ENCODE measurements at places on chromosomes 6 and 20.

DNA sequence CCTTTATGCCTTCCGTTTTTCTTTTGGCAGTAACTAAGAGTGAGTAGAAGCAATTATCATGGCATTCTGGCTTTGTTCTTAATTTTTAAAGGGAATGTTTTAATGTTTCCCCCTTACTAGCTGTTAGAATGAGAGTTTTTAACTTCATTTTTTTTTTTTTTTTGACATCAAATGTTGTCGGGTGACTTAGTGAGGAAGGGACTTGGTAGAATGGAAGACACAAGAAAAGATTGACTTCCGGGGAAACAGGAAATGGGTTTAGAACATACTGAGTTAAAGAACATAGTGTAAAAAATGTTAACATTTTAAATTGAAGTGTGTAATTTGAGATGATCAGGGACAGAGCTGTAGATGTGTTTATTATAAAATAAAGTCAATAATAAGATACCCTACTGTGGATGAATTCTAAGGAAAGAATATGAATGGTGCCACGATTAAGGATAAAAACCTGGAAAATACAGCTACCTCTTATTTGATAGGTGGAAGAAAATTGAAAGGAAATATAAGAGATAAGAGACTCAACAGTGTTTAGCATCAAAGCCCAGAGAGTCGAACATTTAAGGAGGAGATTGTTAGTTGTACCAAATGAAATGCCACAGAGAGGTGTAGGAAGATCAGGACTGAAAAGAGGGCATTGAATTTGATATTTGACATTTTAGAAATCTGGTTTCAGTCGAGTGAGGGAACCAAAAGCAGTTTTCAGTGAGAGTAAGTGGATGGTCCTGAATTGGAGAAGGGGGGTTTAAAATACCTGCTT lies 9.4 kb downstream of the HSF2 start:
- DNase-seq, result no peak

DNA sequence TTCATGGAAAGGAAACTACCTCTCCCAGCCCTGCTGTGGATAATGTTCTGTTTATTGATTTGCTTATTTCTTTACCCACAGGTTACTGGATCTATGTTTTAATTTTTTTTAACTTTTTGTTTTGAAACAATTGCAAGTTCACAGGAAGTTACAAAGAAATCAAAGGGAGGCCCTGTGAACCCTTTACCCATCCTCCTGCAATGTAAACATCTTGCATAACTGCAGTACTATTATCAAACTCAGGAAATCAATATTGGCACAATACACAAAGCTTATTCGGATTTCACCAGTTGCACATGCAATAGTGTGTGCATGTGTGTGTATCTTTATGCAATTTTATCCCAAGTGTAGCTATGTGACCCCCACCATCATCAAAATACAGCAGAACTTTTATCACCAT lies 398.0 kb downstream of the BTBD3 start:
- DNase-seq, result no peak

GRCh38 chr6:118808793-118809638 lies 84.9 kb upstream of the ASF1A start:
- no peak for DNase-seq

- DNase-seq, result no peak
These were observed 3.5 kb downstream of the FOXS1 start for GRCh38 chr20:31841928-31842327.

GRCh38 chr20:54822386-54822785 lies 347.0 kb downstream of the DOK5 start:
- no peak for DNase-seq

- DNase-seq, result no peak
These were observed 25.9 kb upstream of the PPP1R3G start for GRCh38 chr6:5059036-5059896.

GRCh38 chr6:44067173-44068139 lies 59.8 kb downstream of the MRPL14 start:
- DNase-seq, result no peak

GRCh38 chr6:1496836-1497760 lies 107.7 kb downstream of the FOXF2 start:
- DNase-seq, result no peak

- DNase-seq, result no peak
These were observed 9.6 kb downstream of the KCNS1 start for GRCh38 chr20:45091366-45091765.

DNA sequence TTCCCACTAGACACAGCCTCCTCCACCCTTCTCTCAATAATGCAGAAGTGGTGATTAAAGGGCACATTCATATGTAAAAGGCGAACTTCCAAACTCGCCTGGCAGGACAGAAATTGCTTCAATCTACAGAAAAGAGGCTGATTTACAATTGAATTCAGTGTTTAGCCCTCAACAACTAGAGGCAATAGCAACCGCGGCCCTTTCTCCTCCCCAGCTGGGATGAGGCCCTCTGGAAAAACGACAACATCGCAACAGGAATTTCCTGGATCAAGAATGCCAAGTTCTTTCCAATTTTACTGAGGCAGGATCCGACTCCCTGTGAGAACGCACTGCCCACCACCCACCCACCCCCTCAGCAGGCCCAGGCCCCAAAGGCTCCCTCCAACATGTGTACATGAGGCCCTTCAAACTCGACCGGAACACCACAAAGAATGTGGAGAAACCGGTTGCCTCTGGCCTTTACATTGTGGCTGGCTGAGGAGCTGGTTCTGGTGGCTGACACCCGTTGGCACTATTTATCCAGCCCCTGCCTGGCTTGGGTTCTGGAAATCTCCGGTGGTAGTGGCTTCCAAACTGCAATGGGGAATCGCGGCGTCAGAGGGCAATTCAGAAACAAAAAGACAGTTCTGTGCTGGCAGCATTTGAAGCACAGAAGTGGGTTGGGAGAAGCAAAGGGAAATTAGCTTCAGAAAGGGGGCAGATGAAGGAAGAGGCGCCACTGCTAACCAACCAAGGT lies 36.8 kb downstream of the ZMYND8 start:
- DNase-seq, result no peak

GRCh38 chr20:43960231-43960630 lies 45.6 kb downstream of the TOX2 start:
- no peak for DNase-seq

GRCh38 chr6:25217829-25218228 lies 61.3 kb upstream of the CARMIL1 start:
- DNase-seq, result no peak

GRCh38 chr6:160986851-160987250 lies 4.7 kb upstream of the MAP3K4 start:
- no peak for DNase-seq

DNA sequence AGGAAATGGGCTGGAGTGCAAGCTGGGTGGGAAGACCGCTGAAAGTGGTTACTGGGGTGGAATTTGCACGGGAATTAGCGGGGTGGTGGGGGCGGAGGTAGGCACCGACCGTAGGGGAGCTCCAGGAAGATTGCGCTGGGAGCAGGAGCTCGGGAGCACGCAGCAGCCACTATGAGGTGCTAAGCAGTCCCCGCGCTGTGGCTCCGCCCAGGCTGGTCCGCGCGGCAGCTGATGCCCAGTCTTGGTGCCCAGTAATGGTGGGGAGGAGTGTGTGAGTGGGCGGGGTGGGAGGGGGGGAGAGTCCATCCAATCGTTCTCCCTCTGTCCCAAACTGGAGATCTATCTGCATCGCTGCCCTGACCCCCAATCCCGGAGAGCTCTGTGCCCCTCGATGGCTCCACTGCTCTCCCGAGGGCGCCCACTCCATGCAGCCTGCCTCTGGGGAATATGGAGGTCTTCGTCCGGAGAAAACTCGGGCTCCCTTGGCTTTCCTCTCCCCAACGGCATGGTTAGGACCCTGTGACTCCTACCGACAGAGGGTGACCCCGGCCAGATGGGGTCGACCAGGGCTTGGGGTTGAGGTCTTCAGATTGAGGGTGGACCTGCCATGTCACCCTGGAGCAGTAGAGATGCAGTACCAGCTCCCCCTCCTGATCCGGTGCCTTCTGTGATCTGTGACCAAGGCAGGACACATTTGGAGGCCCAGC lies 5.3 kb downstream of the TP53TG5 start:
- DNase-seq, result no peak

DNA sequence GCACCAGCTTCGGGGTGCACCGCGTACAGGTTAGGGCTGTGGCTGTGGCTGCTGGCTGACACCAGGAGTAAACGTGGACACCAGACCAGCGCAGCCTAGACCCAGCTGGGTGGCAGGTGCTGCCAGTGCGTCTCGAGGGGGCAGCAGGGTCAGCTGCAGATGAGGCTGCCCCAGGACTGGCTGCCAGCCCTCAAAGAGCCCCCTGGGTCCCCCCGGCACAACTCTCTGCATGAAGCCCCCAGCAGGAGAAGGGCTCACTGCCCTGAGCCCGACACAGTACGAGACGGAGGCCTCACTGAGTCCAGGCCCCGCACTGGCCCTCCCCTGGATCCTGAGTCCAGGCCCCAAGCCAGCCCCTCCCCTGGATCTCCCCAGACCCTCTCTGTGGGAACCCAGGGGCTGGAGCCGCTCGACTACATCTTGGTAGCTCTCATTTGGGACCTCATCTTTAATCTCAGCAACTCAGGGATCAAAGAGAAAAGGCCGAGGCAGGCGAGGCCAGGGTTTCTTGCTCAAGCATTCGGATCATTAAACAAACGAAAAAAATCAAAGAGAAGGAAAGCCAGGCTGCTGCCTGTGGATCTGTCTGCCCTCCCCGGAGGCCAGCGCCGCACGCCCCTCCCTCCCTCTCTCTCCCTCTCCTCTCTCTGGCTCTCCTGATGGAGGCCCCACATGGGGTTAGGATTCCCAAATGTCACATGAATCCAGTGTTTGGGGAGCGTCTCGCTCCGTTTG lies 7.0 kb upstream of the NKAIN4 start:
- DNase-seq, result no peak

DNA sequence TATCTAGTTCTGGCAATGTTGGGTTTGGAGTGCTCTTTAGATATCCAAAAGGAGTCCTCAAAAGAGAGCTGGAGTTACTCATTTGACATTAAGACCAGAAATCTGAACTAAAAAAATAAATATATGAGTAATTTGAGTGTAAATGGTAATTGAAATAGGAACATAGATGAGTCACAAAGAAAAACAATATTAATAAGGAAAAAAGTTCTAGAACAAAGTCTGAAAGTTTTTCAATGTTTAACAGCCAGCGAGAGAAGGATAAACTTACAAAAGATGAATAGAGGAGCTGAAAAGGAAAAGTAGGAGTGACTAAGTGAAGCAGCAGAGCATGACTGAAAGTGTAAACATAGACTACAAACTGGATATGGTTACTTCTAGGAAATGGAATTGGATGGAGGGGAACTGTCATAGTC lies 46.8 kb downstream of the EPM2A start:
- no peak for DNase-seq

GRCh38 chr6:109768485-109768884 lies 77.4 kb downstream of the FIG4 start:
- no peak for DNase-seq

GRCh38 chr20:62065674-62066338 lies at the start of gene TAF4:
Gene TAF4 (minus strand): TSS chr20:62065881. CDS start chr20:62065810, 71 bp downstream.
- peak; percentile 72 for DNase-seq

GRCh38 chr6:144160431-144161005 lies 10.2 kb downstream of the STX11 start:
- no peak for DNase-seq

GRCh38 chr20:53972179-53972578 lies 98.2 kb downstream of the BCAS1 start:
- no peak for DNase-seq

- DNase-seq, result no peak
These were observed 114.6 kb downstream of the SOBP start for GRCh38 chr6:107604549-107604948.

GRCh38 chr6:130203370-130203769 lies 19.4 kb downstream of the SAMD3 start:
- no peak for DNase-seq

DNA sequence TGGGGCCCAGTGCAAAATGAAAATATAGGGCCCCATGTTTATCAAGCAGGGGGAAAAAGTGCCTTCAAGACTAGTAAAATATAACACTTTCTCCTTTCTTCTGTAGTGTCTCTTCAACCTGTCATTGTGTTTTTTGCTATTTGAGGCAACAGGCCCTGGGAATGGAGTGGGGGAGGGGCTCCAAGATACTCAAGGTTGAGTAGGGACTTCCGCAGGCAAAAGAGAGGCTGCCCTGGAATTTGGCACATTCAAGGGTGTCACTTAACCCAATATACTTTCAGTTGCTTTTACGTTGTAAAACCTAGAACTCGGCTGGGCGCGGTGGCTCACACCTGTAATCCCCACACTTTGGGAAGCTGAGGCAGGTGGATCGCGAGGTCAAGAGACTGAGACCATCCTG lies 154.9 kb downstream of the ALDH8A1 start:
- no peak for DNase-seq
